ENCODE measurements at places on chromosomes 2 and 18.

GRCh38 chr2:177478907-177479306 is 86.3 kb downstream of the AGPS start:
- no peak overlapping the region for H3K4me3 ChIP-seq
- no peaks in the 10 kb centered on the region for H3K27me3 ChIP-seq
- no peaks in the 10 kb centered on the region for H3K4me1 ChIP-seq
- H3K36me3 ChIP-seq = peaks cover 61% of the 10 kb centered on the region

DNA sequence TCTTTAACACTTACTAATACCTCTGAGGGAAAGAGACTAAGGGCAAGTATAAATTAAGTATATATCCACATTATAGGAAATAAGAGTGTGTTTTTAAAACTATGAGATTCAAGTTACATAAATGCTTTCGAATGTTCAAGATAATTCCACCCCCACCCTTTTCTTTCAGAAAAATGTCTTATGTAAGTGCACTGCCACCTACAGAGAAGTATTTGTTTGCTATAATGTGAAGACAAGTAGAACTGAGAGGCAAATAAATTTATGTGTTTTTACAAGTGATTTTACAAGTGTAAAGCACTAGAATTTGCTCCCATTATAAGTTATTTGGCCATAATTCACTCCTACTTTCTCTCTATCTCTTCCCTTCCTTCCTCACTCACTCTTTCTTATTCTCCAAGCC is 99.9 kb upstream of the CRACDL start:
- DNase-seq = no peak
- H3K4me3 ChIP-seq = no peak overlapping the region
- H3K27ac ChIP-seq = no peak overlapping the region
- peaks cover 16% of the 10 kb centered on the region for H3K36me3 ChIP-seq
- no peaks in the 10 kb centered on the region for H3K27me3 ChIP-seq
- H3K4me1 ChIP-seq = peaks cover 5% of the 10 kb centered on the region

GRCh38 chr2:58609326-58609725 is 368.2 kb upstream of the FANCL start:
- no peak overlapping the region for H3K27ac ChIP-seq
- no peak for DNase-seq
- H3K27me3 ChIP-seq = peaks cover 14% of the 10 kb centered on the region
- H3K4me3 ChIP-seq = no peak overlapping the region
- H3K4me1 ChIP-seq = no peaks in the 10 kb centered on the region

GRCh38 chr2:212777020-212777491 is 238.5 kb upstream of the ERBB4 start:
- no peaks in the 10 kb centered on the region for H3K4me1 ChIP-seq
- DNase-seq = no peak
- H3K4me3 ChIP-seq = no peak overlapping the region
- H3K27me3 ChIP-seq = no peaks in the 10 kb centered on the region
- H3K36me3 ChIP-seq = no peaks in the 10 kb centered on the region
- no peak overlapping the region for H3K27ac ChIP-seq

DNA sequence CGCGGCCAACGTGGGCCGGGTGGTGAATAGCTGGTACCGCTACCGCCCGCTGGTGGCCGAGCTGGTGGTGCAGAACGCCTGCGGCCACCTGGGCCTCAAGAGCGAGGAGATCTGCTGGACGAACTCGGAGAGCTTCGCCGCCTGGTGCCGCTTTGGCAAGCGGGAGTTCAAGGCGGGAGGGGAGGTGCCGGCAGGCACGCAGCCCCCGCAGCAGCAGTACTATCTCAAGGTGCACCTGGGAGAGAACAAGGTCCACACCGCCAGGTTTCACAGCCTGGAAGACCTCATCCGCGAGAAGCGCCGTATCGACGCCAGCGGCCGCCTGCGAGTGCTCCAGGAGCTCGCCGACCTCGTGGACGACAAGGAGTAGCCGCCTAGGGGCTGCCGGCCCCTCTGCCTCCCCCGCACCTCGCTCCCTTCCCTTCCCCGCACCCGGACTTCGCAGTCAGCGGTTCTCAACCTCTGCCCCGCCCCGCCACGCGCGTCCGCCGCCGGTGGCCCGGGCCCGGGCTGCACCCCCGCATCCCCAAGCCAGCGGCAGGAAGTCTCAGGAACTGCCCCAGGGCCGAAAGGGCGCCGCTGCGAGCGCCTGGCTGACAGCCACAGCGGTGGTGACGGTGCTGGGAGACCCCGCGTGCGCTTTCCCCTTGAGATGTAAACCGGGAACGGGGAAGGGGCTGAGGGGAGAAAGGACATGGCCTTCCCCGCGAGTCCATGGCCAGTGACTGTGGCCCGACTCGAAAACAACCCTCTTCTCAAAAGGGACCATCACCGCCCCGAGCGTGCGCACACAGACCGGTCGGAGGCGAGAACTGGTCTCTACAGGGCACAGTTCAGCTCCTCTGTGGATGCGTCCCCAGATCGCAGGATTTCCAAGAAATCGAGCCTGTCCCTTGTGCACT is 2.2 kb downstream of the LRATD1 start:
- H3K4me3 ChIP-seq = no peak overlapping the region
- H3K27ac ChIP-seq = no peak overlapping the region
- peaks cover 3% of the 10 kb centered on the region for H3K4me1 ChIP-seq
- peaks cover 32% of the 10 kb centered on the region for H3K27me3 ChIP-seq
- H3K36me3 ChIP-seq = no peaks in the 10 kb centered on the region

DNA sequence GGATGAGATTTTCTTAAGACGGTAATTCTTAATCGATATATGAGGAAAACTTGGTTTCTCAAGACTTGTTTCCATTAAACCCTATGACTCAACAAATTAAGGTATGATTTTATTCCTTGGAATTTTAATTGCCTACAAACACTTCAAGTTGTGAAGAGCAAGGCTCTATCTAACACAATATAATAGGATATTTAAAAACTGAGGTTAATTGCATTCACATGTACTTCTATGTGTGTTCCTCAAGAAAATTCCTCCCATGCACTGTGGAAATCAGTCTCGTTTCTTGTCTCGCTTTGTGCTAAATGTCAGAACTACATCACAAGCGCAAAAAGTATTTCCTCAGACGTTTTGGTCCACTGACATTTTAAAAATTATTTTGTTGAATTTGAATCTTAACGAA is 109.6 kb upstream of the UNC80 start:
- no peak overlapping the region for H3K4me3 ChIP-seq
- DNase-seq = no peak
- no peaks in the 10 kb centered on the region for H3K27me3 ChIP-seq
